ENCODE measurements at places on chromosomes 1 and 21.
A peak's percentile ranks its signal among the peaks of the same experiment; 100 is the strongest.

GRCh38 chr1:226047495-226047894 lies 15.0 kb upstream of the H3-3A start:
- no peak for DNase-seq

GRCh38 chr1:241844593-241844992 lies 3.4 kb upstream of the EXO1 start:
- DNase-seq: no peak

DNA sequence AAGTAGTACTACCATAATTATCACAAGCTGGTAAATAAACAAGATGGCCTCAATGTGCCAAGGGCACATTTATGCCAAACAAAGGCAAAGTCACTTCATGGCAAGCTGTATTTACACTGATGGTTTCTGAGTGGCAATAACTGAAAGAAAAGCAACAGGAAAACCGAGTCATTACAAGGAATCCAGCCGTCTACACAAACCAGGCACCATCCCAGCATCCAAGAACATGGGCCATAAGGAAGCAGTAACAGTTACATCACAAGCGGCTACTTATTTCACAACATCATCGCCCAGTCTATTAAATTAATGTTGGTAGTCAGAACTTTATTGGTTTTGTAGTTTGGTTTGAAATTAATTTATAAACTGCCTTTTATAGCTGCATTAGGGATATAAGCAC lies 214.2 kb downstream of the RERE start:
- DNase-seq: no peak

GRCh38 chr21:35390013-35390776 lies 341.1 kb upstream of the RUNX1 start:
- DNase-seq: peak; percentile 50

DNA sequence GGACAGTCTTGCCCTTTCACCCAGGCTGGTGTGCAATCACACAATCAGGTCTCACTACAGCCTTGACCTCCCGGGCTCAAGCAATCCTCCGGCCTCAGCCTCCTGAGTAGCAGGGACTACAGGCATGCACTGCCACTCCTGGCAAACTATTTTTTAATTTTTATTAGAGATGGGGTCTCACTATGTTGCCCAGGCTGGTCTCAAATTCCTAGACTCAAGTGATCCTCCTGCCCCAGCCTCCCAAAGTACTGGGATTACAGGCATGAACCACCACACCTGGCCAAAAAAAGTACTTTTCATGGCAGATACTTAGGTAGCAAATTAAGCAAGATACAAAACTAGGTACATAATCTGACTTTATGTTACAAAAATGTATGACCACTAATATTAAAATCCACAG lies 8.3 kb downstream of the EIF4G3 start:
- DNase-seq: no peak

DNA sequence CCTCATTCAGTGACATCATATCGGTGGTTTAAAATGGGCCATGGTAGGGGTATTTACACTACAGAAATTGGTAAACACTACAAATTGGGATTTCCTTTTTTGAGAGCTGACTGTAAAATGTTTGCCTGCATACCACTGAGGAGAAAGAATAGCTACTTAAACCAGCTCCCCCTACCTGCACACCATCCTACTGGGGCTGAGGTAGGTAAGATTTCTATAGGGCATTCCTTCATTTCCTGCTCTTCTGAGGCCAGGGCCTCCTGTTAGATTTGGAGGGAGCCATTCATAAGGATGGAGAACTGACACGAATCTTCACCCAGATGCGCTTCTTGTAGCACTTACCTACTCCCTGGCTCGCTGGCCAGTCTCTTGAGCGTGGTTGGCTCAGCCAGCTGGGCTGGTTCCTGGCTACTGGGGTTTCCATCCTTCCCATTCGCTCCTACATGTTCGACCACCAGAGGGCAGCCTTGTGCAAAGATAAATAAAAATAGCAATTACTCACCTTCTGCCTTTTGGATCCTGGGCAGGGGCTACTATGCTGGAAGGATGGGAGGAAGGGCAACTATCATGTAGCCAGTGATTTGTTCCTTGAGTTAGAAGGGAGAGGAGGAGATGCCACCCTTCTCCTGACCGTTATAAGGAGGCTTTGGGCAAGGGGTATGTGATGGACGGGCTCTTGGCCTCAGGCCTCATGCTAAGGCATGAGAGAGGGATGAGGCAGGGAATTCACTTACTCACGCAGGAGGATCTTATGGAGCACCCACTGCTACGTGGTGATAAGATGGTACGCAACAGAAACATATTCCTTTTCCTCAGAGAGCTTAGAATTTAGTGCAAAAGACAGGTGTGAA lies 10.7 kb downstream of the OPTC start:
- DNase-seq: peak; percentile 65

GRCh38 chr1:97007840-97008604 lies 286.4 kb downstream of the PTBP2 start:
- no peak for DNase-seq

- DNase-seq: no peak
These were observed 691 bp downstream of the UTP11 start for GRCh38 chr1:38013227-38013622.

- peak; percentile 41 for DNase-seq
These were observed 19.2 kb upstream of the CDK18 start for GRCh38 chr1:205484985-205485967.

DNA sequence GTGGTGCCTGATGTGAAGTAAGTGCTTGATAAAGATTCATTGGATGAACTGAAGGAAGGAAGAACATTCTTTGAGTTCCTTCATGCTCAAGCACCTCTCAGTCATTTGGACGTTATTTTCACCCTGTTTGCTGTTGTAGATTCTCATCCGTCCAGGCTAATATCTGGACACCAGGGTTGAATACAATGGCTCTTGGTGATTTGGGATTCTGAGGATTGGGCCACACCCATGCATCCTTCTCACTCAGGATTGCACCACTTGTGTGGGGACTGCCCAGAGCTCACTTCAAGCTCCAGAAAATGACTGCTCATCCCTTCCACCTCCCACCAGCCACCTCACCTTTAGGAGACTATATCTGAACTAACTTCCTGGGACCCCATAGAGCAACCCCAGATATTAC lies 117.1 kb upstream of the IPO9 start:
- DNase-seq: no peak

GRCh38 chr1:10386761-10387676 lies 11.8 kb upstream of the PGD start:
- DNase-seq: no peak

DNA sequence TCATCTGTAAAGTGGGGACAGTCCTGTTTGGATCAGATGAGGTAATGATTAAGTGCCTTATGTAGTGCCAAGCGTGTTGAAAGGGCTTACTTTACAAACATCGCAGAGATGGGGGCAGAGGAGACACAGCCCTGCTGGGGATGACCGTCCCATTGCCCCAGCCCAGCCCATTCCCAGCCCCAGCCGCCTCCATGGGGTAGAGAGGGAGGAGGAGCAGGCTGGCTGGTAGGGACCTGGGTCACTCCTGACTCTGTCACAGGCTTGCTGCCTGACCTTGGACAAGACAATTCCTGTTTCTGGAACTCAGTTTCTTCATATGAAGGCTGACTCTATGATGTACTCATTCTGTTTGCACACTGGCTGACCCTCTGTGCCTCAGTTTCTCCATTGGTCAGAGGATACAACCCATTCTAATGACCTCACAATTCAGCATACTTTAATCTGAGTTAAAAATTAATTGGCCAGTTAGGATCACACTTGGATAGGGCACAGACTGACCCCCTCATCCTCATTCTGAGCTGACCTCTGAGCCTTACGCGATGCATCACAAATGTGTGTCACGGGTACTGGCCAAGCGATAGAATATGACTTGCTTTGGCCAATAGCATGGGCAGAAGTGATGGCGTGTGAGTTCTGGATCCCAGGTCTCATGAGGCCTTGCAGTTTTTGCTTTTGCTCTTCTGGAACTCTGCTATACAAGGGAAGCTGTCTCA lies 91.1 kb downstream of the PTPRU start:
- DNase-seq: no peak

GRCh38 chr1:64540265-64540791 lies 70.4 kb downstream of the CACHD1 start:
- DNase-seq: no peak

GRCh38 chr1:203291201-203292096 lies 13.9 kb upstream of the BTG2 start:
- no peak for DNase-seq

- DNase-seq: no peak
These were observed 48.2 kb upstream of the ADARB1 start for GRCh38 chr21:45026066-45026745.

- DNase-seq: no peak
These were observed 221.2 kb upstream of the C1orf174 start for GRCh38 chr1:4121293-4121684.

- no peak for DNase-seq
These were observed 20.0 kb upstream of the ALDH4A1 start for GRCh38 chr1:18922319-18922726.

DNA sequence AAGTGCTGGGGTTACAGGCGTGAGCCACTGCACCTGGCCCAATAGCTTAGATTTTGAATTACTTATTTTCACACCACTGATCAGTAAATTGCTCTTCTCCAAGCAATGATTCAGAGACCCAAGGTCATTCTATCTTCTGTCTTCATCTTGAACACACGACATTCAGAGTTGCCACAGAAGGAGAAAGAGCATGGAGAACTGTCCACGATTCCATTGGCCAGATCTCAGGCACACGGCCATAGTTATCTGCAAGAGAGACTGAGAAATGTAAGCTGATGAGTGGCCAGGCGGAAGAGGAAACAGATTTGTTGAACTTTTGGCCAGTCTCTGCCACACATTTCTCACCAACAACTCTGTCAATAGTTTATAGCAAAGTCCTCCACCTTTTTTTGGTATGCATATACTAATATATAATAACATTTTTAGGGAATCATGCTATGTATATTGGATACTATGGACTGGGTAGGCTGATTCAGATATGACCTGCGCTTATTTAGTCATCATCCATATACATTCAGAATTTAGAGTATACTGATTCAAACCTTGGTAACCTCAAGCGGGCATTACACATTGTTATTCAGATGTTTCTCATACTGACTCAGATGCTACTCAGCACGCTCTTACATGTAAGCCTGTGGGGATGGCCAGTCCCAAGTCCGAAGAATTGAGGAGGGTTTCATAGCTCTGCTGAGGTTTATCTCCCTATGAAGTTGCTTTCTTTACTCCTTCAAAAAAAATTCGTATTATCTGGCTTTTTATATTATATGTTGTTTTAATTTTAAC lies 25.5 kb upstream of the CAP1 start:
- no peak for DNase-seq

DNA sequence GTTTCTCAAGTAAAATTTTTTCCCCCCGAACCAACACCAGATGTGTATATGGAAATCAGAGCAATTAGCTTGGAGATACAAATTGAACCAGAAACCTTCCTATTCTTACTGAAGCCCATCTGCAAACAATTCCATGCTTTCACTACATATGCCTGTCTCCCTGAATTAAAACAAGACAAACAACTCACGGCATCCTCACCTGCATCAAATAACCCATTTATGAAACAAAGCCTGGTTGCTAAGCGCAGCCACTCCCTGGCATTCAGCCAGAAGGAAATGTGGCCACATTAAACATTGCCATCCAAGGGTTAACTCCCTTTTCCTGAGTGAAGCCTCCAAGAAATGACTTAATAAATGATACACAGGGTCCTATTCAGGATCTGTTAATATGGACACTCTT lies 55.3 kb downstream of the APP start:
- DNase-seq: no peak

- no peak for DNase-seq
These were observed 562.0 kb downstream of the PLPP3 start for GRCh38 chr1:56017336-56017735.

- DNase-seq: no peak
These were observed 247.4 kb downstream of the RHOU start for GRCh38 chr1:228982637-228983036.

- no peak for DNase-seq
These were observed 71.3 kb downstream of the LUZP1 start for GRCh38 chr1:23097316-23097715.

GRCh38 chr21:32965129-32965680 lies 60.5 kb upstream of the OLIG2 start:
- no peak for DNase-seq

- peak; percentile 30 for DNase-seq
These were observed 40.0 kb upstream of the PTPRC start for GRCh38 chr1:198598796-198599321.

- DNase-seq: no peak
These were observed 163.6 kb downstream of the TNFSF18 start for GRCh38 chr1:172887162-172887561.

- DNase-seq: no peak
These were observed 35.3 kb upstream of the COL6A2 start for GRCh38 chr21:46062471-46063211.

DNA sequence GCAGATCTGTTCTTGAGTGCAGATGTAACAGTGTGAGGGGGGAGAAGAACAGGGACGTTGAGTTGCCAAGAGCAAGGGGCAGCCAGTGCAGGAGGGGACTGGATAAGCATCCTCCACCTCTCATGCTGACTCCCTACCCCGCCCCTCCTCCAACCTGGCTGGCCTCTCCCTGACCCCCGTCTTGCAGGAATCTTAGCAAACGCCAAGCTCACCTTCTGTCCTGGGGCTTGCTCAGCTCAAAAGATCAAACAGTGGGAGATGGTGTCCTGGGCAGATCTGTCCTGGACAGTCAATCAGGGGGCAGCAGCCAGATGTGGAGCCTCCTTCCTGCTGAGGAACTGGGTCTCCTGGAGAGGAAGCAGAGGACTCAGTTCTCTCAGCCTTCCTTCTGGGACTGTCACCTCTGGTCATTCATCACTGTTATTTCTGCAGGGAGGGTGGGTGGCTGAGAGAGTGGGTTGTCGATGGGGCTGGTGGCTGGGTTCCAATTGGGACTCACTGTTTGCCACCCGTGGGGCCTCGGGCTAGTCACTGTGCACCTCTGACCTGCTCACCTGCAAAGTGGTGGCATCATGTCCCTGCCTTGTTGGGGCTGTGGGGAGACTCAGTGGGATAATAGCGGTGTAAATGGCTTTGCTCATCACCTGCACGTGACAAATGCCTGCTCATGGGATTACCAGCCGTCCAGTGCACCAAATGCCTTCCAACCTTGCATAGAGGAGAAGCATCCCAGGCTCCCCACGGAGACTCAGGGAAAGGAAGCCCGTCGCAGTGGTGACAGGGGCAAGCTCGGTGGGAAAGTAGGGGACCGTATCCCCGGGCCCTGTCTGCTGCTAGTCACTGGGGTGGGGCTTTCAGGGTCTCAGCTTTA lies 154.4 kb downstream of the PTPRU start:
- no peak for DNase-seq

DNA sequence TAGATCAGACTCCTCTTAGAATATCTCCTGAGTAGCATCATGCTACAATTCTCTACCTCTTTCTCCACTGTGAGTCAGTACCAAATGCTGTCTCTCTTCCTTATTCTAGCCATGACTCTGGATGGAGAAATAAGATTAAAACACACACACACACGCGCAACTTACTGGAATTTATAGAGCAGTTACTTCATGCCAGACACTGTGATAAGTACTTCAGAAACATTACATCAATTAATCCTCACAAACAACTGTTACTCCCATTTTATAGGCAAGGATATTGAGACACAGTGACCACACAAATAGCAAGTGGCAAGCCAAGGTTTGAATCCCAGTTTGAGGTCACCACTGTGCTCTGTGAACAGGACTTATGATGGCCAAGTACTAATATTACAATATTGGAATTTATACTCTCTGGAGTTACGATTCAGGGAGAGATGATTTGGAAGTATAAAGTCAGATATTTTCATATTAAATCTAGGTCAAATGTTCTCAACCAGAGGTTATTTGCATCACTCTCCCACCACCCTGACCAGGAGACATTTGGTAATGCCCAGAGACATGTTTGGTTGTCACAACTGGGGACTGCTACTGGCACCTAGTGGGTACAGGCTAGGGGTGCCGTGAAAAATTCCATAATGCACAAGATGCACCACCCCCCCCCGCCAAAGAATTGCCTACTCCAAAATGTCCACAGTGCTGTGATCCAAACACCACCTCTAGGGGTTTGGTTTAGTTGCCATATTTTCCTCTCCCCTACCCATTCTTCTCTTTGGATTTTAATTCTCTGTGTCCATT lies 221.6 kb downstream of the LTN1 start:
- DNase-seq: no peak
